Renal cortical epithelial cell (primary cell): ENCODE measurements at places on chromosomes 7 and 10. TPM values are rescaled to one million over a fixed set of nuclear protein-coding genes. Genes with fewer than 3 reads are reported as not detected.

ADRB1 gene
- total RNA-seq, result under 0.01 TPM in 1 of 2 replicates, not detected in the other

IL15RA gene
- total RNA-seq, result 1.9 and 3.5 TPM in 2 replicates

LLCFC1 gene
- total RNA-seq, result not detected in 2 replicates

CYP26C1 gene
- total RNA-seq, result 0.52 and 0.65 TPM in 2 replicates

UNCX gene
- total RNA-seq, result not detected in 2 replicates

RBM20 gene
- total RNA-seq, result 0.10 TPM in 1 of 2 replicates, not detected in the other
